ENCODE measurements at places on chromosomes 4 and X.

GRCh38 chr4:8860892-8861575 is 10.6 kb downstream of the HMX1 start:
- no peak for DNase-seq

DNA sequence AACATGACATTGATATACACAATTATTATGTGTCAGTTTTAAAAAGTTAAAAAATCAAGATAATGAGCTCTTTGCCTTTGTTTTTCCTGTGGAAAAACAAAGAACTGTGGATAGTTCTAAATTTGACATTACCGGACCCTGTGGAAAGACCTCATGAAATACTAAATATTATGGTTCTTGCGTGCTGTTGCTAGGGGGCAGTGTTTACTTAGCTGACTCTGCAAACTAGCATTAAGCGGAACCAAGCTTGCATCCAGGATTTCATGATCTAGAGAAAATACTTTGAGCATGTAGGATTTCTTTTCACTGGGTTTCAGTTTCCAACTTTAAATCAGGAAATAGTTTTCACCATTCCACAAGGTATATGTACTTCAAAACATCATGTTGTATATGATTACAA is 33.6 kb downstream of the CLCN4 start:
- no peak for DNase-seq

DNA sequence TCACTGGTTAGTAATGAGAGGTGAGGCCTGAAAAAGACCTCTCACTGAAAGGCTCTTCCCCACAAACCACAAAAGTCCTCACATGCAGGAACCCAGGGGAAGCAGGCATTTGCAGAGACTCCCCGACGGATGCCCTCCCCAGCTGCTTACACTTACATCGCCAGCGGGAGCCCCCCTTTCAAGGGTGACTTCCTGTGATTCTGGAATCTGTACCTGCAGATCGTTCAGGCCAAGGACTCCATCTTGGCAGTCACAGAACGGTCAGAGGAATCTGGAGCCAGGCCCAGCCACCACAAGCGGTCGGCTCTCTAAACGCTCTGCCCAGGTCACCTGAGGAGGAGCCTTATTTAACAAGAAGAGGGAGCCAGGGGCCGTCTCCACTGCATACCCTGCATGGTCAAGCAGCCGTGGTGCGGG is 71.3 kb upstream of the STS start:
- DNase-seq, result no peak

DNA sequence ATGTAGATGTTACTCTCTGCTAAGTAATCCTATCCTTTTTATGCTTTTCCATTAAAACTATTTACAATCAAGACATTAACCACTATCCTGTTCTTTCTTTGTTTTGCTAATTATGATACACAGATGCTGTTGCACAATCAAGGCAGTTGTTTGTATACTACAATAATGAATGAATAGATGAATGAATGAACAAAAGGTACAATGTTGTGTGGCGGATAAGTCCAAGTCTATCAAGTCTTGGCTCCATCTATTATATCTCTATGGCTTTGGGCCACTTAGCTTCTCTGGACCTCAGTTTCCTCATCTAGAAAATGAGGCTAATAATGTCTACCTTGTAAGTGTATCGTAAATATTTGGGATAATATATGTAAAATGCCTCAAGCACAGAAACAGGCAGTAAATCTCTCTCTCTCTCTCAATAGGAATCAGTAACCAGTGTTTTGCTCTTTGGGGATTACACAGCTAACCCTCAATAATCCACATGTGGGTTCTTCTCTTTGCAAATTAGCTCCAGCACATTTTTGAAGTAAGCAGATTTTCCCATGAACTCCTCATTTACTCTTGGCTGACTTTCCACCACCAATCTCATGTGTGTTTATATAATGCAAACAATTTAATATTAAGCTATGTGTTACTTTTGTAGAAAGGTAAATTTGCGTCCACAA is 27.8 kb upstream of the TSPAN5 start:
- no peak for DNase-seq

- DNase-seq, result no peak
Observed at GRCh38 chr4:122960611-122961000, 38.2 kb upstream of the NUDT6 start.

GRCh38 chr4:86376850-86377249 is 17.0 kb upstream of the MAPK10 start:
- no peak for DNase-seq

DNA sequence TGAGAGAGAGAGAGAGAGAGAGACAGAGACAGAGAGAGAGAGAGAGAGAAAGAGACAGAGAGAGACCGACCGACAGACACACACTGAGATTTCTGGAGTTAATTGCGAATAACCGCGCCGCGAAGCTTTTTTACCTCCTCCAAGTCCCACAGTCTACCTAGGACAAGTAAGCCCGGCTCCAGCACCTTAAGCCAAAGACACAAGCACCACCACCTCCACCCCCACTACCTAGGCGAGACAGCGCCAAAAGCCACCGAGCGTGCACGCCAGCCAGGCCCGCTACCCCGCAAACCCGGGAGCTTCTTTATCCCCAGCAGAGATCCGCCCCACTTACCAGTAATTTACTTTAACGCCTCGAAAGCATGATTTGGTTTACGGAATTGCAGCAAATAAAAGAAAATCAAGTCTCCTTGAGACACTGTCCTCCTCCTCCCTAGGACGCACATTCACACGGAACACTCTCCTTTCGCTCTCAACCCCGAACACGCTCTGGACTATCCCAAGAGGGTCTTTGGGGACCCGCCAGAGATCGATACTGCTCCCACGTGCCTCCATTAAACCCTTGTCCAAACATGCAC is 649.6 kb upstream of the DIPK2B start:
- no peak for DNase-seq
